ENCODE measurements at places on chromosomes 7 and 10.

- DNase-seq: peak; percentile 33
Observed at GRCh38 chr7:42314696-42315095, 77.7 kb upstream of the GLI3 start.

DNA sequence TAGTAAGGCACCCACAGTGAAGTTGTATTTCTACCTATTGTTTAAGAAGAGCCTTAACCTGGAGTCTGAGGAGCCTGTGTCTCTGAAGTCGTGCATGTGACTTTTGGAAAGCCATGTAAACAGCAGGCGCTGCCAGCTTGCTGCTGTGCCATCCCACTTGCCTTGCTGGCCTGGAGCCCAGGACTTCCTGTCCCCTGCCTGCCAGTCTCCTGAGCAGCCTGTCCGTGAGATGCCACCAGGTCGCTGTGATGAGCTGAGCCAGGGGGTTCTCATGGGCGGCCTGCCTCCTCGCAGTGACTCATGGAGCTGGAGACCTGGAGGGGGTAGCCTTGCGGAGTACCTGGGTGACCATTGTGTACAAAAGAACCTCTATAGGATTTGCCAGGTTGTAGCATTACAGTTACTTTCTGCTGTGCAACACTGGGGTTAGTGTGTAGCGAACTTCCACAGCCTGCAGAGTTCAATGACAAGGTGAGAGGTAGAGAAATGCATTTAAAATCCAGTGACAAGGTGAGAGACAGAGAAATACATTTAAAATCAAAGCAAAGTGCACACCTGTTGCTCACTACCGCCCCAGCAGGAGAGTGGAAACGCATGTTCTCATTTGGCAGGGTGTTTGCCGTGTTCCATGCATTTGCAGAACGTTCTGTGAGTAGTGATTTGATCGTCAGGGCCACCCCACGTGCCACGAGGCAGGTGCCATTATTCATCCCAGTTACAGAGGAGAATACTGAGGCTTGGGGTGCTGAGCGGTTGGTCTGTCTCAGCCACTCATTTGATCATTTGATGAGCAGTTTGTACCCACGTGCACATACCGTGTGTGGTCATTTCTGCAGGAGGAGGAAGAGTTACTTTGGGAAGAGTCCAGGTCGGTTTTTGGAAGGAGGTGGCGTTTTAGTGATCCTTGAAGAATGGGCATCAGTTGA lies 36.6 kb upstream of the BHLHA15 start:
- DNase-seq: no peak

DNA sequence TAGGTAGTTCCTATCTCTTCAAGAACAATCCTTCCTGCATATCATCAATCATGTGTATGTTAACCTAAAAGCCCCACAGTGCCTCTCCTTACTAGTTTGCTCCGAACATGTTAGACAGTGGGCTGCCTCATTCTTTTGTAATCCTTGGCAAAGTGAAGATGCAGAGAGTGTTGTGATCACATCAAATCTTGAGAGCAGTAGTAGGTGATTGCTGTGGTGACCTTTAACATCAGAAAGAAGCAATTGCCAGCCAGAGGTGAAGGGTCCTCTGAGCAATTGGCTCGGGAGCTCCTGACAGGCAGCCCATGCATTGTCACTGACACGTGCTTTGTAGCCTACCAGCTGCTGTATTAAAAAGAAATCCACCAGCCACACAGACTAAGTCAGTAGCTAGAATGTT lies 19.6 kb upstream of the GSTK1 start:
- DNase-seq: no peak

GRCh38 chr7:140870003-140870402 lies 54.7 kb downstream of the BRAF start:
- no peak for DNase-seq

DNA sequence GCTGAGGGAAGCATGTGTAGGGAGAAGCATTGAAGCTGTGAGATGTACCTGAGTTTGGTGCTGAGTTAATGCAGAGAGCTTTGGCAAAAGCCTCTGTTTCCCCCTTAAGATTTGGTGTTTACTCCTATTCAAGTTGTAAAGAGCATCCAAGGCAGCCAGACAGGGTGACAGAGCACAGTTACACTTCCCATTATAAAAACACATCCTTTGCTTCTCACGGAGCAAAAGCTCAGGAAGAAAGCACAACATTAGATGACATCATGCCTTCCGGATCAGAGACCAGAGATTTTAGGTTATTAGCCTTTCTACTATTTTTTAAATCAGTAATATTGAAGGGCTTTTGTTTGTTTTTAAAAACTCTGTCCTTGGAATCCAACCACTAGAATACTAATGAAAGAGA lies 182.9 kb downstream of the DOCK4 start:
- no peak for DNase-seq

- DNase-seq: no peak
Observed at GRCh38 chr10:131290781-131291180, 20.7 kb downstream of the TCERG1L start.

GRCh38 chr7:88795553-88795952 lies at the start of gene TEX47:
Gene TEX47 (minus strand): TSS chr7:88795737. CDS start chr7:88794942, 795 bp downstream.
- DNase-seq: no peak

All from bronchial epithelial cell (primary cell).